Activated CD8-positive, alpha-beta memory T cell treated with anti-CD3 and anti-CD28 coated beads for 1 hour (primary cell): ENCODE measurements at places on chromosomes 12 and 14.

DNA sequence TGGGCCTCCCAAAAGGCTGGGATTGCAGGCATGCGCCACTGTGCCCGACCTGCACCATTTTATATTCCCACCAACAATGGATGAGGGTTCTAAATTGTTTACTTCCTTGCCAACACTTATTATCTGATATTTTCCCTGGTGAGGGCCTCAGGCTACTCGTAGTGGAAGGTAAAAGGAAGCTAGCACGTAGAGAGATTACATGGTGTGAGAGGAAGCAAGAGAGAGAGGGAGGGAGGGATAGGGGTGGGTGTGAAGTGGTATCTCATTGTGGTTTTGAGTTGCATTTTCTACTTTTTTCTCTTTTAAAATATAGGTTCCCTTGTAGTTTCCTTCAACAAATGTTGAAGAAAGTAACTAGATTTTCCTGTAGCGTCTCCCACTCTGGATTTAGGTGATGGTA, 30.9 kb downstream of the MYO1H start:
- DNase-seq: no peak

GRCh38 chr12:111578276-111578970, 20.7 kb downstream of the ATXN2 start:
- DNase-seq: no peak

GRCh38 chr12:5945071-5946008, at the start of gene ANO2:
Gene ANO2 (minus strand): TSS chr12:5945259. CDS start chr12:5945217, 42 bp downstream.
- DNase-seq: no peak

- DNase-seq: no peak
These were observed 4.3 kb downstream of the NIN start for GRCh38 chr14:50826681-50827080.

DNA sequence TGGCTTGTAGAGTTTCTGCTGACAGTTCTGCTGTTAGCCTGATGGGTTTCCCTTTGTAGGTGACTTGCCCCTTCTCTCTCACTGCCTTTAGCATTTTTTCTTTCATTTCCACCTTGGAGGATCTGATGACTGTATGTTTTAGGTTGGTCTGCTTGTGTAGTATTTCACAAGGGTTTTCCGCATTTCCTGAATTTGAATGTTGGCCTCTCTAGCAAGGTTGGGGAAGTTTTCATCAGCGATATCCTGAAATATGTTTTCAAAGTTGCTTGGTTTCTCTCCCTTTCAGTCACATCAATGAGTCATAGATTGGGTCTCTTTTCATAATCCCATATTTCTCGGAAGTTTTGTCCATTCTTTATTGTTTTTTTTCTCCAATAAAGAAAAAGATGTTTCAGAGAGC, 11.4 kb downstream of the NOPCHAP1 start:
- DNase-seq: no peak

DNA sequence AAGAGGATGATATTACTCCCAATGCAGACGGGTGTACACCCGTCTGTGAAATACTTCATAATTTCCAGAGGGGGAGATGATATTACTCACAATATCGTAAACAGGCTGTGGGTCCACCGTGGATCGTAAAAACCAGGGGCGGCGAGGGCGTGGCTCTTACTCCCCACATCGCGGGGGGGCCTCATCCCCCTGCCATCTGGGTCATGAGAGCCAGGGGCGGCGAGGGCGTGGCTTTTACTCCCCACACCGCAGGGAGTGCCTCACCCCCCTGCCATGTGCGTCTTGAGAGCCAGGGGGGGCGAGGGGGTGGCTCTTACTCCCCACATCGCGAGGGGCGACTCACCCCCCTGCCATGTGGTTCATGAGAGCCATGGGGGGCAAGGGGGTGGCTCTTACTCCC, 86.2 kb upstream of the GNG2 start:
- no peak for DNase-seq

- no peak for DNase-seq
These were observed 89.7 kb upstream of the MYL2 start for GRCh38 chr12:111010061-111010460.

DNA sequence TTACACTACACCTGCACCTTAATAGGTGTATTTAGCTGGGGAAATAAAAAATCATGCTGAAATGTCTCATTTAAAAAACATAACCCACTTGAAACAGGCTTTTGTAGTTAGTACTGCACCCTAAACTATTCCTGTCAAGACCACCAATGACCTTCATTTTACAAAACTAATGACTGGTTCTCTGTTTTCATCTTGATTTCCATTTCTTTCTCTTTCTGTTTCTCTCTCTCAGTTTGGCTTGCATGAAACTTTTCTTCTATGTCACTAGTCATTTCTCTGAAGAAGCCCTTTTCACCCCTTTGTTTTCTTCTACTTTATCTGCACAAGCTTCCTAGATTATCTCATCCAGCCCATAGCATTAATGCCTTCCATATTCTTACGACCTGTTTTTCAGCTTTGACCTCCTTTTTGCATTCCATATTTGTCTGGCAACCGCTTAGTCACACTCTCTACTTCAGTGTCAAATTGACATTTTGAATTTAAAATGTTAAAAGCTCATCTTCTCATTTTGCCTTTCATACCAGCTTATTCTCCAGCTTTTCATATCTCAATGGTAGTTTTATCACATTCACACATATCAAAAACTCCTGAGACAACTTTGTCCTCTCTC, 32.7 kb upstream of the KLRF1 start:
- DNase-seq: no peak

GRCh38 chr12:93322784-93323183, 54.9 kb upstream of the NUDT4 start:
- DNase-seq: no peak

- DNase-seq: no peak
These were observed 382.4 kb downstream of the VRK1 start for GRCh38 chr14:97179573-97179972.

- DNase-seq: no peak
These were observed 412.8 kb upstream of the TBX3 start for GRCh38 chr12:115096588-115097397.

DNA sequence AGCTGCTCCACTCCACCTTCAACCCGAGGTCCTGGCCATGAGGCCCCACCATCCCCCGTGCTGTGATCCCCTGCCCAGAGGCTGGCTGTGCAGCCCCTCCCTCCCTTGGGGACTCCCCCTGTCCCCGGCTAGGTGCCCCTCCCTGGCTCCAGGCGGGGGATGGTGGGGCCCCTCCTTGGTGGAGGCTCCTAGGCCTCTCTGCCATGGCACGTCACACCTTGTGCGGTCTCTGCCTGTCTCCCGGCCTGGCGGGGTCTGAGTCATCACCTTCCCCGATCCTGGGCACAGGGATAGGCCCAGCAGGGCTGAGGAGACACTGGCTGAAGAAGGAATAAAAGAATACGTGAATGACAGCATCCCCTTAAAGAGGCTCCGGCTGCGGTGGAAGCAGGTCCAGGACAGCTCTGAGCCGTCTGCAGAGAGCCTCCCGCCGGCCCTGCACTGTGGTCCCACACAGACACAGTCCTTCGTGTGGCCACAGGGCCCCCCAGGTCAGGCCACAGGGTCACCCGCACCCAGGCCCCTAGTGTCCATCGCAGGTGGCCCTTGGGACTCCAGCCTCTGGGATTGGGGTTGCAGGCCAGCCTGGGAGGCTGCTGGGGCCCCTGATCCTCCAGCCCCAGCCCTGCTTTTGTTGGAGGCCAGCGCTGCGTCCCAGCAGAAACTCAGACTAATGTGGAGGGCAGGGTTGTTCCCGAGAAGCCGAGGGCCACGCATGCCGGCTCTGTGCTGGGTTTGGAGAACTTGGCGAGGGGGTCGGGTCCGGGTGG, 43.6 kb downstream of the KIF26A start:
- no peak for DNase-seq

- no peak for DNase-seq
These were observed 9.2 kb downstream of the ABHD4 start for GRCh38 chr14:22607291-22607690.

- no peak for DNase-seq
These were observed 40.9 kb downstream of the DAD1 start for GRCh38 chr14:22547948-22548750.

DNA sequence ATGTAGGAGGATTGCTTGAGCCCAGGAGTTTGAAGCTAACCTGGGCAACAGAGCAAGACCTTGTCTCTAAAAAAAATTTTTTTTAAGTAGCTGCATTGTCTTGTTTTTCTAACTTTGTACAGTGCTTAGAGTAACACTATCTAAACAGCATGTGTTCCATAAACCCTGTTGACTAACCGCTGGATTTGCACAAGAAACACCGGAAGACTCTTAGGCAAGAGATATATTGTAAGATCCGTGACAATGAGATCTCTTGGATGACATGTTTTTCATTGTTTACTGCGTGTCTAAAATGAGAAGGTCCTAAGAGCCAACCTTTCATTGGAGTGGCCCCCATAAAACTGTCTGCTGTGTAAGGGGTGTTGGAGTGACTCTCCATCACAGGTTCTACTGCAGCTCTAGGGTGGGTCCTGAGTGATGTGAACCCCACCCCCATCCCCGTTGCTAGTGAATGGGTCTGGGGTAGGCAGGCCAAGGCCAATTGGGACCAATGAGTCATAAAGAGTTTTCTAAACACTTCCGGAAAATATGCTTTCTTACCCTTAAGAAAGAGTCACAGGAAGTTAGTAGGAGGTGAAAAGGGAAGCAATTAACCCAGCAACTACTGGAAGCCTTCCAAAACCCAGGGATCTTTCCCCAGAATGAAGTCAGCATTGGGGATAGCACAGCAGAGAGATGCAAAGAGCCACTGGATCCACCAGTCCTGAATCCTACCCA, 24.3 kb upstream of the PCNX1 start:
- no peak for DNase-seq

DNA sequence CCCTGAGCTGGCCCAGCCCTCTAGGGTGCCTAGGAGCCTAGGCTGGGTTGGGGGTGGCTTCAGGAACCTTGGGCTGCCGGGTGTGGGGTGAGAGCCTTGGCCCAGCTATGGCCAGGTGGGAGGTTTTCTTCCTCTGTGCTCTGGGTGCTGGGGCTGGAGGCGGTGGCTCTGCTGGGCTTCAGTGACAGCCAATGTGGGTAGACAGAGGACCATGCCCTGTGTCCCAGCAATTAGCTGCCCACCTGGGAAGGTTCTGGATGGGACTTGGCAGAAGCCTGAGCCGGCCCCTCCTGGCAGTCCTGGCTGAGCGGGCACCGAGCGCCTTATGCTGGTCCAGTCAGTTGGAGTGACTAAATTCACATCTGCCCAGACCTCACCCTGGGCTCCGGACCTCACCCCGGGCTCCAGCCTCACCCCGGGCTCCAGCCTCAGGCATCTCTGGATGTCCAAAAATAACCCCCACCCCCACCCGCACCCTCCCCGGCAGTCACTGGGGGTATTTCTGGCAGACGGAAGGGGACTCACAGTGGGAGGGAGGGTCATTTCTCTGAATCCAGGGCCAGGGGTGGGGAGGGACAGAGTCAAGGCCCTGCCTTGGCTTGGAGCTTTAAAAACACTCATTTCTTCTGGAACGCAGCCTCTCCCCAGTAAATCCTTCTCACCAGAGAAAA, 46.9 kb downstream of the CYP46A1 start:
- DNase-seq: no peak

DNA sequence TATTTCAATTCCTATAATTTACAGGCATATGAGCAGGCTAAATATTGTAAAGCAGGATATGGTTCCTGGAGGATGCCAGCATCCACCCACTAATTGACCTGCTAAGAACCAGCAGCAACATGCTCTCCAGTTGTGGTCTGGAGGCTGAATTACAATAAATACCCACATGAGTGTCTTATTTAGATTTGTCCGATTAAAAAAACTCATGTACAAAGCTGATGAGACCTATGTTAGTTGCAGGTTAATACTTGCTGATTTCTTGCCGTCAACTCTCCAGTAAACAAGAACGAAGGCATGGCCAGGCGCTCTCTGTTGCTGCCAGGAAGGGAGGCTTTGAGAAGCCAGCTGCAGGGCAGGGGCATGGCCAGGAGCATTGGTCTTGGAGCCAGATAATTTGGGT, 169.3 kb upstream of the PRICKLE1 start:
- no peak for DNase-seq

DNA sequence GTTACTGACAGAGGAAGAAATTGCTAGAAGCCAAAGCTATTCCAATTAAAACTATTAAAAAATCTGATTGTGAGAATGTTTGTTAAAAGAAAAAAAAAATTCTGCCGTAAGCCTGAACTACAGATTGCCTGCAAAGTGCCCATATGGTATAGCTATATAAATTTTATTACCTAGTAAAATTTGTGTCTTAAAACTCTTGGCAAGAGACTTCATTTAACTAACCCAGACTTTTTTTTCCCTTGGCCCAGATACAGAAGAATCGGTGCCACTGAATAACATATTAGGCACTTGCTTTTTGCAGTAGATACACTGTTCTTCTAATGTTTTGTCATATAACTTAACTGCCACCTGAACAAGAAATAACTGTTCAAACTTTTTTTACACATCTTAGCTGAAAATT, 125.5 kb downstream of the RPS29 start:
- DNase-seq: no peak

DNA sequence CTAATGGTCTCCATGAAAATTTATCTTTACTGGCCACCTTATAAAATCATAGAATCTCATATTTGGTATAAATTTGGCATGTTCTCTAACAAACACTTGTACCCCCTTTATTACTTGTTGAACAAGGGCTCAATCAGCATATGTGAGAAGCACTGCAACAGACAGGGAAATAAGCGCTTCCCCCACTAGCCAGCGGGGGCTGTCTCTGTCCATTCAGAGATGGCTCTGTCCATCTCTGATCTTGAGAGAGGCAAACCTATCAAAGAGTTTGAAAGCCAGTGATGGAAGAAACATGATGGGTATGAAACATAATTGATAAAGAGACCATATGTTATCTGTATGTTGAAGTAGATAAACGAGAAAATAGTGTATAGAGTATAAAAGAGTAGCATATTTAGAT, 326.8 kb downstream of the PDZRN4 start:
- no peak for DNase-seq

- no peak for DNase-seq
These were observed 39.6 kb upstream of the CPM start for GRCh38 chr12:68972595-68972994.

GRCh38 chr14:68660495-68660894, 132.4 kb downstream of the ZFP36L1 start:
- DNase-seq: no peak

DNA sequence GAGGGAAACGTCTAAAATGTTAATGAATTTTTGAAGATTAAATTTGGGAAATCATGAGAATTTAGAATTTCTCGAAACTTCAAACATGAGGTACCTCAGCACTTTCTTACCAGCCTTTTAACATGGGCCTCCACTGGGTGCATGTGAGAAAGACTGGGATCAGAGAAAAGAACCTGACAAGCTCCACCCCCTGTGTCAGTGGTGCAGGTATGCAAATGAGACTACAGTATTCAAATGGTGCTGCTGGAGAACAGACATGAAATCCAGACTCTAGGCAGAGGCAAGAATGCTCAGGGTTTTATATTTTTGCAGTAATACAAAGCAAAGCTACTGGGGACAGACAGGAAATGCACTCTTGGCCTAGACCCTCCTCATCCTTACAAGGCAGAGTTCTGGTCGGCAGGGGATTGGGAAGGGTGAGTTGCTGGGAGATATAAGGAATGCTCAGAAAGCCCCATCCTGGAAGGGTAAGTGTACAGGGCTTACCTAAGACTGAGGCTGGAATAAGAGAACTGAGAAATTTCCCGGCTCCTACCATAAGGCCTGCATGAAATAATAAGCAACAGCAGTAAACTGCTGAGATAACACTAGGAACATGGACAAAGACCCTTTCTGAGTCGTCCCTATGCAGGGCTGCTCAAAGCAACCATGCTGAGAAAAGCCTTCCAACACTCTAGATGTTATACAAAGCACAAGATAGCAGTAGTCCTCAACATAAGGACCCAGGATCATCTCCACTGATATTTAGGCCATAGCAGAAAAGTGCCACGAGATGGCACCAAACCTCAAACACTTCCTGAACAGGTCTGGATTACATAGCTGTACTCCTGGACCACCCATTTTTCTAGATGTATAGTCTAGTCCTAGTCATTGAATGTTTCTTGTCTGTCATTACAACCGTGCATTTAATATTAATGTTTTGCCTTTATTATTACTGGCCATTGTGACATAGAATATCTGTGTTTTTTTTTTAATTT, 260.8 kb downstream of the RASSF9 start:
- no peak for DNase-seq
